Right lobe of liver (tissue), 6 donors: ENCODE measurements at places on chromosomes 1 and 21. TPM values are rescaled to one million over a fixed set of nuclear protein-coding genes. Genes with fewer than 3 reads are reported as not detected.

- no peak for DNase-seq
Measured at GRCh38 chr1:224542783-224543440, 73.2 kb upstream of the CNIH3 start.

DNA sequence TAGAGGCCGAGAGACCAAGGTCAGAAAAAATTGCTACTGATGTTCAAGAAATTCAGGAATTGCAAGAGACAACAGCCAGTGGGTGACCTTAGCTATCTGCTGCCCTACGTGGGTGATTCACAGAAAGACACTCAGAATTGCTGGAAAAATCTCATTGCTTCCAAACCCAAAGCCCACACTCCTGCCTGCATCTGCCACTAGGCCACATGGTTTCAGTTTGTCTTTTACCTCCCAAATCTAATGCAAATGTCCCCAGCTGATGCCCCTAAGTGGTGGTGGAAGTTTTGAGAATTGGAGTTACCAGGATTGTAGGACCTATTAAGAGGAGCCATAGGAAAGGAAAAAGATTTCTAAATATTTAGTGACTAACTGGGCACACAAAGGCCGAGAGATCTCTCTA, 341.5 kb upstream of the CHRM3 start:
- DNase-seq: no peak

Gene ORC1
- total RNA-seq: 0.11 TPM

Gene NPL
- total RNA-seq: 28.1 TPM

DNA sequence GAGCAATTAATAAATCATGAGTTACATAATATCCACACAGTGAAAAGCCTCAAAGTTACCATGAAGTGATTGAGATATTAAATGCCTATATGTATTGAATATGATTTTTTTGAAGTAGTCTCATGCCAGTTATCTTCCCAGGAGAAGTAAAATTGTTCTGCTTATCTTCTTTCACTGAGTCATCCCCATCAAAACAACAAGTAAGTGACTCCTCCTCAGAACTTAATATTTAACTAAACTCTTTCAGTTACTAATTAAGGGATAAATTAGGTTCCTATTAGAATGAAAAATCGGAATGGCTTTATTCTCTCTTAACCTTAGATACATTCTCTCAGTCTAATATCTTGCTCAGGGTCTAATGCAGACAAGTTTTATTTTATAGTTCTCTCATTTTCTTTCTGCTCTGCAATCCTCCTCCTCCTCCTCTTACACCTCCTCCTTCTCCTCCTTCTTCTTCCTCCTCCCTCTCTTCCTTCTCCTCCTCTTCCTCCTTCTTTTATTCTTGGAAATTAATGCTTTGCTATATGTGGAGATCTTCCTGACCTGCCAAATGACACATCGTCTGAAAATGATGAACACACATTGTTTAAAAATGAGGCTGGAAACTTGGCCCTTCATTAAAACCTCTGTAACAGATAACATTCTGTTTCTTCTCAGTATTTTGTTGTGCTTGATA, 110.9 kb downstream of the RUNX1 start:
- no peak for DNase-seq

DNA sequence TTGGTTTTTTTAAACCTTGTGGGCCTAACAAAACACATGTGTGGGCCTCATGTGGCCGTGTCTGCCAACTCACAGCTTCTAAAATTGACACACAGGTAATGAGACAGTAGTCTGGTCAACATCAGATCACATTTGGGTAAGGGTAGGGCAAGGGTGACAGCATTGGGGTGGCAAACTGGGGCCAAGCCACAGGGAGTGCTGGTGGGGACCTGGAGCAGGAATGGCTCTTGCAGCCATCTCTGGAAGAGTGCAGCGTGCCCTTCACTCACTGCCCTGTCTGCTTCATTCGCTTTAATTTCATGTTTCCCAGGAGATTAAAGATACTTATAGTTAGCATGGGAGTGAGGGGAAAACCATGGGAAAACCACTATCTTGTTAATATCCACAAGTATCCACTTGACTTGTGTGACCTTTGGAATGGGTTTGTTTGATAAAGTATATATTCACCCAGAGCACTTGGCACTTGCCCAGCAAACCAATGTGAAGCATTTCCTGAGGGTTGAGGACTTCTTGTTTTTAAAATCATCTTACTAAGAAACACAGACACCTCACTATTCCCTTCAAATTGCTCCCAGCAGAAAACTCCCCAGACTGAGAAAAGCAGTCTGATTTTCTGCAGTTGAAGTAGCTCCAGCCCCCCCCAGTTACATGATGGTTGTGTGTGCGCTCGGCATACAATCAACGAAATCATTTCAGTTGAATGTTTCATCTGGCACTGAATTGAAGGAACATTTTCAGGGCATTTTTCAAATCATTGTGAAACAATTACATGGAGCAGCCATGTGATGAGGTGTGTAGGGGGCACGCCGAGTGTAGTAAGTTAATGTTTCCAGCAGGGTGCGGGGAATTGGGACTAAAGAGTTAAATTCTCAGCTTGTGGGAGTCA, 175.7 kb downstream of the VPS13D start:
- DNase-seq: peak; percentile 53

DNA sequence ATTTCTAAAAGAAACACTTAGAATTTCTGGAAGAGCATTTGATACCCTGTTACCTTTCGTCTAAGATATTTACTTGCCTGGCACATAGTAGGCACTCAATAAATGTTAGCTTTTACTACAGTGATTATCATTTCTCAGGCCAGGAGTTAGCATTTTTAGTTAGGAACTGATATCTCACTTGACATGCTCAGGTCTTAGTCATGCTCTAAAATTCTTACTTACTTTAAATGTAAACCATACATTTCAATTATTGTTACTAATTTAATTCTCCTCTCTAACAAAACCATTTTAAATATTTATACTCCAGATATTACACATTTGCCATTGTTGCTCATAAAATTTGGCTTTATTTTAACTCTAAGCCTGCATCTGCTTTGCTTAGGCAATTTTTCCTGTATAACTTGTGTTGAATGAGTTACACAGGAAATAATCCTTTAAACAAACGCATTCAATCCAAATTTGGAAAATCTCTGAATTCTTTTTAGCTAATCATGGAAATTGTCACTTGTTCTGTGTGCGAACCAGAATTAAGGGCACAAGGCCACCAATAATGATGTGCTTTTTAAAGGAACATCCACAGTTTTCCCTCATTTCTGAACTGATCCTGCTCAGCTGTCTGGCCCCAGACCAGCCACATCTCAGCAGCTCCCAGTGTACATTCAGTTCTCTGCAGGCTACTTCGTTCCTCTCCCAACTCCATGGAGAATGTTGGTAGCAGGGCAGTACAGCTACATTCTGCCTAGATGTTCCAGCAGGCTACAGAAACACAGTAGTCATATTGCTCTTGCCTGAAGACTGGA, 15.6 kb downstream of the NIBAN1 start:
- DNase-seq: no peak

DNA sequence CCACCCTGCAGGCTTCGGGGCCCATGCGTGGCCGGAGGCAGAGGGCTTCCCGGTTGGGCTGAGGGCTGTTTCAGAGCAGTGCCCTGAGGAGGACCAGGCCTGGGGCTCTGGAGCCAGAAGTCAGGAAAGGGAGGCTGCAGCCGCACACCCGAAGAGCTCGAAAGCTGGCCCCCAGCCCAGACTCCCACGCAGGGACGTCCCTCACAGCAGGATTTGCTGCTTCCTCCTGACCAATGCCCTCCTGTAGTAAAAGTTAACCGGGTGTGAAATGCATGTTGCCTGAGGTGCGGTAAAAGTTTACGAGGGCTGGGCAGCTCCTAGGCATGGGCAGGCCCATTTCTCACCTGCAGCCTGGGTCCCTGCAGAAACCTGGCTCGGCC, 101.5 kb upstream of the ARHGEF16 start:
- DNase-seq: no peak

- DNase-seq: no peak
Measured at GRCh38 chr1:197910120-197910991, 6.8 kb upstream of the LHX9 start.

- DNase-seq: peak; percentile 77
Measured at GRCh38 chr1:183022202-183023145, 746 bp upstream of the LAMC1 start.

Gene IL24
- not detected for total RNA-seq

DNA sequence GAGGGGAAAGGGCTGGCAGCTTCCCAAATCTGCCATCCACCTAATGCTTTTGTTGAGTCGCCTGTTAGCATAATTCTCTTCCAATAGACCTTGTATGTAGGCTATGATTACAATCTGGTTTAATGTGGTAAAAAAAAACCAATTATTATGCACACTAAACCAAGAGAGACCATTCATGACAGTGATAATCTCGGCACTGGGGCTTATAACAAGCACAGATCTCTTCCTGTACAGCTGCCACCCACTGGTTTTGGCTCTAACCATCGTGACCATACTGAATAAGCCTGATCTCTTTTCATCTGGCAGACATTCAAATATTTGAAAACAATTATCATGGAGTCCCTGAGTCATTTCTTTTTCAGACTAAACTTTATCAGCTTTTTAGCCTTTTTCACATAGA, 12.0 kb upstream of the SYT14 start:
- DNase-seq: no peak

Gene INAVA
- total RNA-seq: 0.32 TPM

Gene GNAI3
- total RNA-seq: 4.3 TPM

DNA sequence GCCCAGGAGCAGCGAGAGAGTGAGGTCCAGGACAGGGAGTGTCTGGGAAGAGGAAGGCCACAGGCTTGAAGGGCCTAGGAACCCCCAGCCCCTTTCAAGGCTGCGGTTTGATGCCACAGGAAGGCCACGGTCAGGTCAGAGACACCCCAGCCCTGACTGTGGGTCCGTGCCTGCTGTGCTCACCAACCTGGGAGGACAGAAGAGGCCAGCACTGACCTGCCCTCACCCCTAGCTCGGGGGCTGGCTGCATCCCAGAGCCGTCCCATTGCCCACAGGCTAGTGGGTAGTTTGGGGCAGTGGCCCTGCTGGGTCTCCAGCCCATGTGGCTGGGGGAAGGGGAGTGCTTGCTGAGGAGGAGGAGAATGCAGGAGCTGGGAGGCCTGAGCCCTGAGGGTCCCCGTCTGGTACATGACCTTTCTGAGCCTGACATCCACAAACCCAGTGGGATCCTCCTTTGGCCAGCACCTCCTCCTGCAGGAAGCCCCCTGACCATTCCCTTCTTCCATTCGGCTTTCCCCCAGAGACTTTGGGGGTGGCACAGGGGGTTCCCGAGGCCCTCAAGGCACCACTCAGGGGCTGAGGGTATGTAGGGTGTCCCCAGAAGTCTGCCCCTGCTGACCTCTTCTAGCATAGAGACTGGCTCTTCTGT, 54.3 kb downstream of the WNT9A start:
- peak; percentile 29 for DNase-seq

DNA sequence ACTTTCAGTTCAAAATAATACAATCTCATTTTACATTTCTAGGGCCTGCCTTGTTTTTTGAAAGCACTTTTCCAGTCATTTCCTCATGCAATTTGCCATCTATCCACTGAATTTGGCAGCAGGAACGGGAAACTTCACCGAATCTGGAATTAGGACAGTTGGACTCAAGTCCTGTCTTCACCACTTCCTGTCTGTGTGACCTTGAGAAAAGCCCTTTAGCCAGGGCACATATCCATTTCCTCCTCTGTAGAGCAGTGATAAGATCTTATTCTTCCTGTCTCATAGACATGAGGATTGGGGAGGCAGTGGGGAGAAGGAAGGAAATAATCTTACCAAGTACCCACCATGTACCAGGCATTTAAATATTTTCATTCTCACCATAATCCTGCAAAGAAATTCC, 12.0 kb downstream of the VAV3 start:
- no peak for DNase-seq

Gene KPRP
- total RNA-seq: not detected

Gene CD5L
- total RNA-seq: 10.6 TPM

Gene SUSD4
- total RNA-seq: 1.9 TPM

DNA sequence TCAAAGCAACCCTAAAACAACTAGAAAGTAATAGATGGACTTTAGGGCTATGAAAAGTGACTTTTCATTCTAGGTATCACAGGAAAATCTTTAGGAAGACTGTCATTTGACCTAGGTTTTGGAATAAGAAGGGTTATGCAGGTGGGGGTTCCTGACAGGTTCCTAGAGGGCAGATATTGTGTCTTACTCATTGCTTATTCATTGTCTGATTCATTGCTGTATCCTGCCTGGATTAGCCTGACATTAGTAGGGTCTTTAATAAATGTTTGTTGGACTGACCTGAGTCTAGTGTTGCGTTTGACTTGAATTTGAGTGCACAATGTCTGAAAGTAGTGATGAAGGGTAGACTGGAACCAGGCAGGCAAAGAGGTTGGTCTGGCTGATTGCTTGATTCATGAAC, 6.0 kb downstream of the FNBP1L start:
- DNase-seq: no peak

Gene NPPB
- not detected for total RNA-seq

- DNase-seq: no peak
Measured at GRCh38 chr1:23013657-23014056, 2.0 kb downstream of the TEX46 start.

DNA sequence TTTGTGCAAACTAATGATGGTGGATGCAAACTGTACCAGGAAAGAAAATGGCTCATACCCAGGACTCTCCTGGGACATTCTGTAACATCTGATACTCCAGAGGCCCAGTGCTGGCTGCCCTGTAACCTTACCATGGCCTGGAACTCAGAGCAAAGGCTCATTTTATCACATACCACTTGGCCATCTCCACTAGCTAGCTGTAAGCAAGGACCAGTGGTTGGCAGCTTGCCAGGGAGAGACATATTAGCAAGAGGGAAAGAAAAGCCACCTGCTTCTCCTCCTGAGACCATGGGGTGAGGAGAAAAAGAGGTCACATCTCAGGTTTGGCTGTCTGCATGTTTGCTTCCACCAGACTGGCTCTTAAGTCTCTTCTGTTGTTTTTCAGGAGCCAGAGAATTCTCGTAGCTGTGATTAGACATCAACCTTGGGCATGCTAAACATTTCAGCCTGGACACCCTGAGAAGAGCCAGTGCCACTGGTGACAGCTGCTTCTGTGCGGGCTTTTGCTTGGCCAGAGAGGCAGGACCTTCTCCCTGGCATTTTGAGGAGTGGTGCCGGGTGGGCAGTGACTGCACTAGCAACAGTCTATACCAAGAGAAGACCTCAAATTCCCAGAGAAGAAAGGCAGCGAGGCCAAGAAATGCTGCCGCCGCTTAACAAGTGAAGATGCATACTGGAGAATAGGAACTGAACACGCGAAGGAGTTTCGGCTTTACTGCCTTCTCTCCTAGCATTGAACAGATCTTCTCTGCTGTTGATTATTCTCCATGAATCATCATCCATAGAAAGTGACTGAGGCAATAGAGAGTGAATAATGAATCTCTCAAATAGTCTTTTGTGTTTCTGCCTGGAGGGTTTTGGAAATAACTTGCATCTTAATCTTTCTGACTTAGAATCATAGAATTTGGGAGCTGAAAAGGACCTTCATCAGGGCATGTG, 6.7 kb upstream of the INKA2 start:
- no peak for DNase-seq

Gene CRP
- 5,038 TPM for total RNA-seq
